Cardiac muscle cell (in vitro differentiated cells and primary cell): ENCODE measurements at places on chromosomes 13 and 19.
A peak's percentile ranks its signal among the peaks of the same experiment; 100 is the strongest.

- peak; percentile 34 for DNase-seq
Observed at GRCh38 chr13:39257642-39258041, 219.4 kb downstream of the NHLRC3 start.

- DNase-seq: no peak
Observed at GRCh38 chr13:94859811-94860210, 147.5 kb upstream of the SOX21 start.

- no peak for DNase-seq
Observed at GRCh38 chr13:44148159-44148914, 225.3 kb upstream of the SERP2 start.

- DNase-seq: no peak
Observed at GRCh38 chr19:723714-724113, 15.0 kb downstream of the PALM start.

DNA sequence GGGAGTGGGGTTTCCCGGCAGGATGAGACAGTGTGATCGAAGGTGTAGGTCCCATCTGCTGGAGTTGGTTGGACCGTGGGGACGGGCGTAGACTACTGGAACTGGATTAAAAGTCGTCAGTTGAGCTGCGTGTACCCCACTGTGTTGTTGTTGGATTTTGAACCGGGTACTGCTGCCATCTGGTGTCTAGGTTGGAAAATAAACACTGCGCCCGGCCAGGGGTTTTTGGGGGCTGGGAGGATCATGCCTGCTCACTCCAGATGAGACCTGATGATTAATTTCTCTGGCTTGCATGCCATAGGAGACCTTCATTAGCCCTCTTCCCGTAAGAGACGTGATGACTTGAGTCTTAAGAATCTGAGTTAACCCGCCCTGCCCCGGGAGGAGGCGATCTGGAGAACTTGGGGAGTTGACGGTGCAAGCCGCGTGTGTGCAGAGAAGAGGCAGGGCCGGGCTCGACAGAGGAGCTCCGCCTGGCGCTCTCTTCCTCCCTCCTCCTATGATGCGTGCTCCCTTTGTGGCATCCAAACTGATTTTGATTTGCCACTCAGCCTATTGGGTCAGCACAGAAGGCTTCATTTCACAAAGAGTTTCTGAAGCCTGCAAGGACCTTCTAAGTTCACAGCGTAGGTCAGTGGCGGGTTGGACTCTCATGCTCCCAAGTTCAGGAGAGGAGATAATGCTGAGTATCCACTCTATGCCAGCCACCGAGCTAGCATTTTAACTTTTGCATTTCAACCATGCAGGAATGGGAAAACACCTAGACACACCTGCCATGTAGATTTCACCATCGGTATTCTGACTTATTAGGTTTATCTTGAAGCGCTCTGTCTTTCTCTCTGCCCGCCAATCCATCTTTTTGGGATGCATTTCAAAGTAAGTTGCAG lies 2.7 kb downstream of the UHRF1 start:
- DNase-seq: peak; percentile 99

GRCh38 chr13:43159026-43159461 lies 135.7 kb downstream of the DNAJC15 start:
- DNase-seq: no peak

DNA sequence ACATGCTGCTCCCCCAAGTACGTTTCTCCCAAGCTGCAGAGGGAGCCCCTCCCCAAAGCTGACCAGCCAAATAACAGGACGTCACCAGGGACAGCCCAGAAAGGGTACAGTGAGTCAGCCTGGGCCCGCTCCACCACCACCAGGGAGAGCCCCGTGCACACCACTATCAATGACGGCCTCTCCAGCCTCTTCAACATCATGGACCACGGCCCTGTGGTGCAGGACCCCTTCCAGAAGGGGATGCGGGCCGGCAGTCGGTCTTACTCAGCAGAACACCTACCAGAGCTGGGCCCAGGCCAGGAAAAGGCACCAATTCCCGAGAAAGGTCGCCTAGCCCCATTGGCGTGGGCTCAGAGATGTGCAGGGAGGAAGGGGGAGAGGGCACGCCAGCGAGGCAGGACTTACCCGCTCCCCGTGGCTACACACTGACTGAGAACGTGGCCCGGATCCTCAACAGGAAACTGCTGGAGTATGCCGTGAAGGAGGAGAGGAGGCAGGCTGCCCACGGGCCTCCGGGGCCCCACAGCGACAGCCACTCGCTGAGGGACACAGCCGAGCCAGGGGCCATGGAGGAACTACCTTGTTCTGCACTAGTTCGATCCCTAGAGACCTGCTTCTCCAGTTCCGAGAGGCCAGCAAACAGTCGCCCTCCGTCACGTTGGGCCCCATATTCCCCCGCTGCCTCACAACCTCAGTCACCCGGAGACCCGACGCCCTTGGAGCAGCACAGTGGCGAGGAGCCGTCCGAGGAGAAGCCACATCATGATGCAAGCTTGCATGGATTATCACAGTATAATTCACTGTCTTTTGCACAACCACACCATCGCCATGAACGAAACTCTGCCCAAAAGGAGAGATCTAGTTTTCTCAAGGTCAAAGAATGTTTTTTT lies 815.9 kb upstream of the KLHL1 start:
- no peak for DNase-seq

GRCh38 chr13:37869506-37869755 lies 141 bp downstream of the TRPC4 start:
- DNase-seq: peak; percentile 10

- no peak for DNase-seq
Observed at GRCh38 chr19:37309834-37310575, 60.9 kb upstream of the ZNF527 start.

- peak; percentile 99 for DNase-seq
Observed at GRCh38 chr19:35740423-35741202, 1.6 kb downstream of the IGFLR1 start.

- DNase-seq: no peak
Observed at GRCh38 chr13:102657630-102658029, 37.2 kb downstream of the METTL21C start.
